Stimulated activated CD8-positive, alpha-beta memory T cell treated with anti-CD3 and anti-CD28 coated beads, Interleukin-15, amount 100 ng/mL, for 1 hour (primary cell): ENCODE measurements at places on chromosomes 13 and 19.

GRCh38 chr13:94708031-94708859, 4.1 kb downstream of the SOX21 start:
- no peak for DNase-seq

- no peak for DNase-seq
These were observed at the start of gene IFI30 for GRCh38 chr19:18173572-18174288. Gene IFI30 (plus strand): TSS chr19:18173813. CDS start chr19:18173842, 29 bp downstream.

GRCh38 chr13:108816375-108816774, 187.0 kb downstream of the MYO16 start:
- DNase-seq = no peak

GRCh38 chr13:100521851-100522617, 66.6 kb downstream of the GGACT start:
- no peak for DNase-seq

DNA sequence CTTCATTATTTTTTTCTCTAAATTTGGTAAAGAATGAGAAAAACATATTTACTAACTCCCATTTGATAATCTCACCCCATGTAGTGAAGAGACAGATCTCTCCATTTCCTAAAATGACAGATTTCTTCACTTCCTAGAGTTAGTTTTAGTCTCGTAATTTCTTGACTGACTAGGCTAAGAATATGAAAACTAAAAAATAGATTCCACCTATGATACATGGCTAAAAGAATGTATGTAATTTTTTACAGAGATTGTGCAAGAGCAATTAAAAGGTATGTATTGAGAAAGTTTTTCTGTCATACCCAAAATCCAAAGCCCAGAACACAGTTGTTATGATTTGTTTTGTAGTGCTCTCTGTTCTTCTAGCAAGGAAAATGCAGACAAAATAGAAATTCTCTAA, 9.5 kb downstream of the NALCN start:
- DNase-seq = no peak

DNA sequence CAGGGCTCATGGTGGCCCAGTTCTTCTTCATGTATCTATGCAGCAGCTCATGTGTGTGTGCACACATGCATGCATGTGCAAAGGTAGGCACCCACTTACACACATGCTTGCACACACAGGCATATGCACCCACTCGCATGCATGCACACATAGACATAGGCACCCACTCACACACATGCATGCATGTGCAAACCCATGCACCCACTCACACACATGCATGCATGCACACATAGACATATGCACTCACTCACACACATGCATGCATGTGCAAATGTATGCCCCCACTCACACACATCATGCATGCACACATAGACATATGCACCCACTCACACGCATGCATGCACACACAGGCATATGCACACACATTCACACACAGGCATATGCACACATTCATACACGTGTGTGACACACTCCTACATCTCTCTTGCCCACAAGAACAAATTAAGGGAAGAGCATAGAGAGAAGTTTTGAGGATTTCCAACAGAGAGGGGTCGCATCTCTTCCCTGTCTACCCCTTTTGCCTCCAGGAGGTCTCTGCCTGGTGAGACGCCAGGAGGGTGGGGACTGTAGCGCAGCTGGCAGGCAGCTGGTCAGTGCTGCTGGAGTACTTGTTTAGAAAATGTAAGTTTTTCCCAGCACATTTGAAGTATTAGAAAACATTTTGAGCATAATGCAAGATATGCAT, 63.9 kb upstream of the ARHGEF7 start:
- no peak for DNase-seq

DNA sequence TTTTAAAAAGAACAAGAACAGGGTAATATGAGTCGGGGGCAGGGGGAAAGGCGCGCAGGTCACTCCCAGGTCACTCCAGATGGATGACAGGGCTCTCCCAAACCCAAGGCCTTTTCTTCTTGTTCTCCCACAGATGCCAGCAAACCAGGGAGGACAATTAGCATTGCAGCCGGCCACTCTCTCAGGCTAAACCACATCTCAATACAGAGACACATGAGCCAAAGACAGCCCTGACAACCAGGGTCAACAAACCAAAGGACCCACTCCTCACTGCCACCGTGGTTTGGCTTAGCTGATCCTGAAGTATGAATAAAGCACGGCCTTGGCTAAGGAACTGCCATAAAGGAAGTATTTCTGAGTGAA, 47.3 kb downstream of the LATS2 start:
- DNase-seq = no peak

- no peak for DNase-seq
These were observed 55.9 kb downstream of the ERCC5 start for GRCh38 chr13:102901615-102902305.

DNA sequence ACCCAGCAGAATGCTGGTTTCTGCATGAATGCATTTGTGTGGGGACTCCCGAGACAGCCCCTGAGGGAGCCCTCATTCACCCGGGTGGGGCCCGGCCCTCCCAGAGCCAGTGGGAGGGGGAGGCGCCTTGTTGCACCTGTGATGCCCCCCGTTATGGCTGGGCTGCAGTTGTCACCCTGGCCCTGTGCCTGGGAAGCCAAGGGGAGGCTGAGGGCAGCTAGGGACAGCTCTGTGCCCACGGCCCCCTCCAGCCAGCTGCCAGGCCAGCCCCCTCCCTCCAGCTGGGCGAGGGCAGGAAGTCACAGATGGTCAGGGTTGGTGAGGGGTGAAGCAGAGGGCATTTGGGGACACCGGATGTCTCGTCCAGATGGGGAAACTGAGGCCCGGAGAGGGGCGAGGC, 26.1 kb downstream of the NFIC start:
- no peak for DNase-seq

- DNase-seq = no peak
These were observed 4.1 kb downstream of the IL27RA start for GRCh38 chr19:14035706-14036105.

DNA sequence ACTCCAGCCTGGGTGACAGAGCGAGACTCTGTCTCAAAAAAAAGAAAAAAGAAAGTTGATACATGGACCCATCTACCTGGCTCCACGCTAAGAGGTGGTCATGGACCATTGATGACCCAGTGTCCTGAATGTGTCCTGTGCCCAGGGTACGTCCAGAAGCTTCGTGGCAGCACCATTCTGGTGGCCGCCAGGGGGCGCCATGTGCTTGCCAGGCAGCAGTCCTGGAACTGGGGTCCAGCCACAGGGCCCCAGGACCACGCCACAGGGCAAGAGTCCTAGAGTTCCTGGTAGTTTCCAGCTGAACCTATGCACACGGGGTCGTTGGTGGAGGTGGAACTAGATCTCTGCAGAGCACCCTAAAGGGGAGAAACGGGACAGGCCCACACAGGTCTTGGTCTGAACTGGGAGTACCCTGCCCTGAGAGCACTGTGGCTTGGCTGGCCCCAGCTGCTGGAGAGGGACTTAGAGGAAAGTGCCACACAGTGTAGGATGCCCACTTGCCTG, 19.9 kb upstream of the FBXO27 start:
- DNase-seq = peak; percentile 48

DNA sequence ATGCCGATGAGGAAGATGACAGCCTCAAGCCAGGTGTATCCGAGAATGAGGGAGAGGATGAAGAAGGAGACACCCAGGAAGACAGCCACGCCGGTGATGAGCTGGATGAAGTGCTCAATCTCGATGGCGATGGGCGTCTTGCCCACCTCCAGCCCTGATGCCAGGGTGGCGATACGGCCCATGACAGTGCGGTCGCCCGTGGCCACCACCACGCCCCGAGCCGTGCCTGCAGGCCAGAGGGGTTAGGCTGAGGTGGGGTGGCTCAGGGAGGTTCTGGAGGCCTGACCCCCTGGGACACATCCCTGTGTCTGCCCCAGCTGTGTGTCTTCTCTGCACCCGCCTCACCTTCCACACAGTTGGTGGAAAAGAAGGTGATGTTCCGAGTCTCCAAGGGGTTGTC, 9.1 kb downstream of the ATP1A3 start:
- DNase-seq = no peak
